Keratinocyte (primary cell): ENCODE measurements at places on chromosomes 7 and 10.

- DNase-seq, result no peak
Observed at GRCh38 chr7:15228831-15229230, 326.3 kb upstream of the DGKB start.

- DNase-seq, result peak; percentile 59
Observed at GRCh38 chr7:126574276-126575250, 678.2 kb downstream of the GRM8 start.

DNA sequence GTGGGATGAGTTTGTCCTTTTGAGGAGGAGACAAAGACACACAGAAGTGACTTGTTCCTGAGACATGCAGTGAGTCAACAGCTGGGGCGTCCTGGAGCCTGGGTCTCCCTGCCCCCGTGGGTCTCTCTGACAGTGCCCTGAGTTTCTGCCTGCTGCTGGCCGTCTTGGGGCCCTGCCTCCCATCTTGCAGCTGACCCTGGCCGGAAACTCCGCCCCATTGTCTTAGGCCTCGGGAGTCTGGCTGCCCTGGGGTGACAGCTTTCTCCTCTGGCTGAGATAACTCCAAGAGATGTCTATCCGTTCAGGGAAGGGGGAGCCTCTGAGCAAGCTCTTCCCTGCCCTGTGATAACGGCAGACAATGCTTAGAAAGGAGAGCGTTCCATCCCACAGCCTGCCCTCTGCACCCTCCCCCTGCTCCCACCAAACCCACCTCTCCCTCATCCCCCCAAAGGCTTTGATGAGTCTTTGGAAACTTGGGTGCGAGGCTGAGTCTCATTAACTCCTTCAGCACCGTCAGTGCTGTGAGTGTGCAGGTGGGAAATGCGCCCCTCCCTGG is 69.5 kb upstream of the PODXL start:
- DNase-seq, result peak; percentile 66

- DNase-seq, result no peak
Observed at GRCh38 chr7:2138146-2138765, 94.5 kb downstream of the MAD1L1 start.

DNA sequence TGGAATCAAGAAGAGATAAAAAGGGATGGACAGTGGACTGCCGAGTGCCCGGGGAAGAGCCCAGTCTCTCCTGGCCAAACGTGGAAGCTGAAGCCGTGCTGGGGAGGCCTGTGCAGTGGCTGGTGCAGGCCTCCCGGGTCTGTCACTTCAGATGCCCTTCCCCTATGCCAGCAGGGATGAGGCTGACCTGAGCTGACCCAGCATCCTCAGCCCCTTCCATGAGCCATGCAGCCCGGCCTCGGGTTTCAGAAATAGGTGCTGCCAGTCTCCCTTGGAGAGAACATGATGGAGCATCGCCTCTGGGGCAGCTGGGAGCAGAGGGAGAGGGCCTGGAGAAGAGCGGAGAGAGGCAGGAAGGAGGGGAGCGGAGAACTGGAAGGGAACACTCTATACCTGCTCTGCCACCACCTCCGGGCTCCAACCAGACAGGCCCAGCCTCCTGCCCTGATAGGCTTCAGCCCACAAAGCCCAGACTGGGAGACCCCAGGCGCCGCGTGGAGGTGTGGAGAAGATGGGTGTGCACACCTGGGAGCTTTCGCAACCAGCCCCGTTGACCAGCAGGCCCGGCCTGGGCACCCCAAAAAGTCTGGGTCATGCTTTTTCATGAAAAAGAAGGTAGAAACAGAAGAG is 68.6 kb upstream of the PPP2R2D start:
- no peak for DNase-seq

DNA sequence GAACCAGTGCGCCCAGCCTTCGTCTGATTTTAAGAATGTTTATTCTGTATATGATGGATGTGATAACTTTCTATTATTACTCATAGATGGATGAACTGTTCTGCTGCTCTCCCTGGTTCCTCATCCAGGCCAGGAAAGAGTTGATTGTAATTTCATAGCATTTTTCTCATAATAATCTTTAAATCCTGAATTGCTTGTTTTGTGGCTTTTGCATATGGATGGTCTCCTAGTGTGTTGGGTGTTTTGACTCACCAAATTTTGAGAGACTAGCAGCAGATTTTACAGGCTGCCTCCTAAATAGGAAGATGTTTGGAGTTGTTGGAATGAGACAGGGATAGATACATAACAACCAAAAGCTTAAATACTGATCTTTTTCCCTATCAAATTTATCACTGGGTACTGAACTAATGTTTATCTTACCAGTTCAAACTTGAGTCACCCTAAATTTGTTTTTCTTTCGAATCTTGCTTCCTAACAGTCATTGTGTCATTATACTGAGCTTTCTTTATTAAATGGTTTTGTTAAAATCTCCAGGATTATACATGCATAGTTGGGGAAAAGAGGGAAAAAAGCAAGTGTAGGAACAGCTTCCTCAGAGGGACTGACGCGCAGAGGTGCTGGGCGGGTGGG is 106.0 kb upstream of the GATA3 start:
- DNase-seq, result no peak

DNA sequence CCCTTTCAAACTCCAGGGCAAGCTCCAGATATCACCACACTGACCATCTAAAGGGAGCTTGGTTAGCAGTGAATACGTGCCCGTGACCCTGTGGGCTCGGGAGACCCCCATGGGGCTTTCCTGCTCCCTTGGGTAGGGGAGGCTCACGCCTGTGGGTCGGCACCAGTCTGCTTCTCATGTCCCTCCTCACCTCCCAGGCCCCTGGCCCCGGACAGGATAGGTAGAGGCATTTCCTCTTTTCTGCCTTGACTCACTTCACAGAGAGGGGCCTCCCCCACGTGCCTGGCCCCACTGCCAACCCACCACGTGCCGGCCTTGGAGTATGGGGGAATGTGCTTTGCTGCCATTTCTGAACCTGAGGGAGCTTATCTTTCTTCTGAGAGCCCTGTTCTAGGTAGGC is 131.3 kb upstream of the FAM20C start:
- no peak for DNase-seq
